ENCODE measurements at places on chromosomes 3 and 15.

GRCh38 chr15:69595009-69595791 is 142.6 kb downstream of the RPLP1 start:
- DNase-seq = no peak

GRCh38 chr3:18069568-18069967 is 327.1 kb upstream of the TBC1D5 start:
- DNase-seq = no peak

DNA sequence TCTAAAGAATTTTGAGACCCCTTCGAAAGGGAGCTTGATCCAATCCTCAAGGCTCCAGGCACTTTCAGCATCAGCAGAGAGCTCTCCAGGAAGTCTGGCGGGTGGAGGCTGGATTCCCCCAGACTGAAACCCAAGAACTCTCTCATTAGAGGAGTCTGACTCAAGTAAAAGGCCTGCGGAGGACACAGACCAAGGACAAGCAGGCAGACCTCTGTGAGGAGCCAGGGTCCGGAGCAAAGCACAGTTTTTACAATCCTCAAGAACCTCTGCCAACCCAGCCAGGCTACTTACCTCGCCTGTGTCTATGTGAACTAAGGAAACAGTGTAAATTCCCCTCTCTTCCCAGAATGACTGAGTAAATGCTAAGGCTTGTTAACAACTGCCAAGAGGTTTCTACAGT is 86.2 kb downstream of the FBN1 start:
- peak; percentile 73 for DNase-seq

GRCh38 chr15:56732135-56732885 is 999 bp downstream of the ZNF280D start:
- DNase-seq = no peak

GRCh38 chr3:134486577-134487041 is 752 bp downstream of the CEP63 start:
- no peak for DNase-seq

DNA sequence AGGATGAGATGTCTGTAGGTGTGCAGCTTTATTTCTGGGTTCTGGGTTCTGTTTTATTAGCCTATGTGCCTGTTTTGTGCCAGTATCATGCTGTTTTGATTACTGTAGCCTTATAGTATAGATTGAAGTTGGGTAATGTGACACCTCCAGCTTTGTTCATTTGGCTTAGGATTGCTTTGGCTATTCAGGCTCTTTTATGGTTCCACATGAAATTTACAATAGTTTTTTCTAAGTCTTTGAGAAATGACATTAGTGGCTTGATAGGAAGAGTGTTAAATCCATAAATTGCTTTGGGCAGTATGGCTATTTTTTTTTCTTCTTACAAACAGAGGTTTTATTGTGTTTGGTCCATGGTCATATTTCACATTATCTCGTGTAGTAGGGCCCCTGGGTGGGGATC is 285.8 kb upstream of the GADL1 start:
- no peak for DNase-seq

DNA sequence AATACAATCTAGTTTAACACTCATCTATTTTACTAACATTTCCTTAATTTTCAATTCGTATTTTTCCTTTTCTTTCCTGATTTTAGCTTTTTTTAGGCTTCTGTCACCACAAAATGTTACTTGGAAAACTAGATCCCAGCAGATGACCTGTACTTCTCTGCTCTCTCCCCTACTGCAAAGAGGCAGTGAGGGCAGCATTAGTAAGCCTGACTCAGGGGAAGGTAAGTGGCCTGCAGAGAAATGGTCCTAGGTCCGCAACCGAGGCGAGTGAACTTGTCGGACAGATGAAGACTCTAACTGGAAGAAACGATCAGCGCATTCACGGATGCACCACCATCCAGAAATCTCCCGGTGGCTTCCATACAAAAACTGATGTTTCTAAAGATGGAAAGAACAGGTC is 20.4 kb downstream of the TMEM43 start:
- DNase-seq = no peak

- no peak for DNase-seq
Observed at GRCh38 chr3:156819842-156820691, 6.1 kb upstream of the LEKR1 start.

All from non-pigmented ciliary epithelial cell (primary cell).